B cell (primary cell): ENCODE measurements at places on chromosomes 16 and 17.

GRCh38 chr16:20515688-20516090 lies 60.5 kb downstream of the ACSM2B start:
- DNase-seq: no peak
- H3K27me3 ChIP-seq: peaks cover 6% of the 10 kb centered on the region
- H3K36me3 ChIP-seq: no peaks in the 10 kb centered on the region
- no peak overlapping the region for H3K4me3 ChIP-seq
- H3K4me1 ChIP-seq: no peaks in the 10 kb centered on the region

DNA sequence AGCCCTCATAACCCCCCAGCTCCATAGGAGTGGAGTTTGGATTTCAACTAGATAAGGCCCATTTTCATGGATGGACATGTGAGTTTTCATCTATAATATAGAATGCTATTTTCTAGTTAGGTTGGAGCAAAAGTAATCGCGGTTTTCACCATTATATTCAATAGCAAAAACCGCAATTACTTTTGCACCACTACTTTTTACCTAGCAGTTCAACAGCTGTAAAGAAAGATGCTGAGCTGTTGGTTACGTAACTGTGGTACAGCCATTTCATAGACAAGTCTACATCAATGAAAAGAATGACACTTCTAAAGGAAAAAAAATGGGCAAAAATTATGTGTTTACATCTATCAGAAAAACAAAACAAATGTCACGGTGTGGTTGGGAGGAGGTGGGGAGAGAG lies 507.7 kb downstream of the MAF start:
- DNase-seq: no peak
- peaks cover 6% of the 10 kb centered on the region for H3K27me3 ChIP-seq
- H3K27ac ChIP-seq: no peak overlapping the region
- H3K4me1 ChIP-seq: peaks cover 44% of the 10 kb centered on the region

- no peaks in the 10 kb centered on the region for H3K27me3 ChIP-seq
- no peak for DNase-seq
- H3K36me3 ChIP-seq: no peaks in the 10 kb centered on the region
- H3K4me1 ChIP-seq: peaks cover 11% of the 10 kb centered on the region
- H3K4me3 ChIP-seq: no peak overlapping the region
- no peak overlapping the region for H3K27ac ChIP-seq
Observed at GRCh38 chr17:8020776-8021564, 17.9 kb upstream of the ALOX15B start.

- no peaks in the 10 kb centered on the region for H3K4me1 ChIP-seq
- no peak overlapping the region for H3K4me3 ChIP-seq
- no peak overlapping the region for H3K27ac ChIP-seq
- no peaks in the 10 kb centered on the region for H3K36me3 ChIP-seq
Observed at GRCh38 chr16:26623442-26623841, 443.3 kb upstream of the C16orf82 start.

GRCh38 chr16:25192096-25192495 lies 24.7 kb upstream of the AQP8 start:
- H3K4me1 ChIP-seq: no peaks in the 10 kb centered on the region
- no peak overlapping the region for H3K27ac ChIP-seq
- no peak overlapping the region for H3K4me3 ChIP-seq
- no peaks in the 10 kb centered on the region for H3K36me3 ChIP-seq
- no peaks in the 10 kb centered on the region for H3K27me3 ChIP-seq

DNA sequence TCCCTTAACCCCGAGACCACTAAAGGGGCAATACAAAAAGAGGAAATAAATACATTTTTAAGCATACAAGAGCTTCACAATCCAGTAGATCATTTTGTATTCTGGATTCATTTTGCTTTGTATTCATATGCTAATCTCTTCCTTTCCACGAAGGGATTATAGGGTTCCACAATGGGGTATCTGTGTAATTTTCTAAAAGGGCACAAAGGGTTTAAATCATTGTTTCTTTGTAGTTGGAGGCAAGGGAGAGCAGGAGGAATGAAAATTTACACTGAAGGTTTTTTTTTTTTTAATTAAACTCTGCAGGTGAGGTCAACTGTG lies 592 bp upstream of the NUFIP2 start:
- peak overlapping the region; percentile 94 for H3K4me3 ChIP-seq
- H3K27me3 ChIP-seq: no peaks in the 10 kb centered on the region
- peak overlapping the region; percentile 94 for H3K27ac ChIP-seq
- H3K36me3 ChIP-seq: peaks cover 2% of the 10 kb centered on the region
- DNase-seq: no peak

GRCh38 chr16:48180868-48181480 lies 25.2 kb upstream of the ABCC12 start:
- no peaks in the 10 kb centered on the region for H3K27me3 ChIP-seq
- H3K27ac ChIP-seq: no peak overlapping the region
- H3K4me3 ChIP-seq: no peak overlapping the region
- DNase-seq: no peak
- H3K4me1 ChIP-seq: no peaks in the 10 kb centered on the region

DNA sequence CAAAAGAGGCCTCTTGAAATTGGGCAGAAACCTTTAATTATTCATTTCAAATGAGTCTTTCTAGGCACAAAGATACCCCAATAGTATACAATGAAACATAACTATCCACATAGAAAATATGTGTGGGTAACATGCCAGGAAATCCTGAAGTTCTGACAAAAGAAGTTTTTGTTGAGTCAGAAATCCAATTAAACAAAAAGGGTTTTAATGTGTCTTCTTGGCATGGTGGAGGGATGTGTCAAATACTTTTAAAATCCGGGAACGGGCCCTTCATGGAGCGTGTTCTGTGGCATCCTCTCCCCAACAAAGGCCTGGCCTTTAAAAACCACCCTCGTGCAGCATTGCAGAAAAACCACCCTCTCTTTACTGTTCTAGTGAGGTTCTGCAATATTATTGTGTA lies 14.2 kb downstream of the CDRT4 start:
- H3K4me1 ChIP-seq: no peaks in the 10 kb centered on the region
- no peak overlapping the region for H3K27ac ChIP-seq
- H3K27me3 ChIP-seq: no peaks in the 10 kb centered on the region
- H3K36me3 ChIP-seq: no peaks in the 10 kb centered on the region
- no peak for DNase-seq

DNA sequence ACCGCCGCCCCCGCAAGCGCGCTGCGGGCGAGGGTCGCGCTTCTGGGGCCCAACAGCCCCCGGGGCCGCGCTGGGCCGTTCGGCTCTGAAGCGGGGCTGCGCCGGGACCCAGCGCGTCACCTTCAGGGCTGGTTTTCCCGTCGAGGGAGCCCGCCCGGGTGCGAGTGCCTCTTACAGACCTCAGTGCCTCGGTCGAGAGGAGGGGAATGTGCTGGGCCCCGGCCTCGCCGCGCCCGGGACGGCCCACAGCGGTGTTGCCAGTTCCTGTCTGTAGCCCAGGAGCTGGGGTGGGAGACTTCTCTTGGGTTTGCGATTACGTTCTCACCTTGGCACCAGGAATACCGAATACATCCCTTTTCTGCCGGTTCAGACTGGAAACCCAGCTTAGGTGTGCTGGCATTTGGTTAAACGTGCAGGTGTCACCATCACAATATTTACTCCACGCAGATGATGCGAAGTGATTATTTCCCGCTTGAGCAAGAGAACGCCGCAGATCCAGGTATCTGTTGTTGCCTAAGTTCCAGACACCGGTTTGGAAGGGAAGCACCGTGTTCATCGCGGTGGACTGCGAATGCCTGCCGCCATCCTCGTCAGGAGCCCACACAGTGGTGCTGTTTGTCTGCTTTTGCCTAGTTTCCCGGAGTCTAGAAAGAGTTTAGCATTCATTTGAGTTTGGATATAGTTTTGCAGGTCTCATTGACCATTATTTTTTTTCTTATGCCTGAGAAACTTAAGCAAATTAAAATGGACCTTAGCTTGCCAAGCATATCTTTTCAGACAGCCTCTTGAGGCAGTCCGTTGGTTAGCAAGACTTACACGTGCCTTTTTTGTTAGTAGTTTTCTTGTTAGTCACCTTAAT lies 914 bp downstream of the MAP1LC3B start:
- H3K27me3 ChIP-seq: no peaks in the 10 kb centered on the region
- peaks cover 41% of the 10 kb centered on the region for H3K4me1 ChIP-seq
- H3K4me3 ChIP-seq: peak overlapping the region; percentile 68

DNA sequence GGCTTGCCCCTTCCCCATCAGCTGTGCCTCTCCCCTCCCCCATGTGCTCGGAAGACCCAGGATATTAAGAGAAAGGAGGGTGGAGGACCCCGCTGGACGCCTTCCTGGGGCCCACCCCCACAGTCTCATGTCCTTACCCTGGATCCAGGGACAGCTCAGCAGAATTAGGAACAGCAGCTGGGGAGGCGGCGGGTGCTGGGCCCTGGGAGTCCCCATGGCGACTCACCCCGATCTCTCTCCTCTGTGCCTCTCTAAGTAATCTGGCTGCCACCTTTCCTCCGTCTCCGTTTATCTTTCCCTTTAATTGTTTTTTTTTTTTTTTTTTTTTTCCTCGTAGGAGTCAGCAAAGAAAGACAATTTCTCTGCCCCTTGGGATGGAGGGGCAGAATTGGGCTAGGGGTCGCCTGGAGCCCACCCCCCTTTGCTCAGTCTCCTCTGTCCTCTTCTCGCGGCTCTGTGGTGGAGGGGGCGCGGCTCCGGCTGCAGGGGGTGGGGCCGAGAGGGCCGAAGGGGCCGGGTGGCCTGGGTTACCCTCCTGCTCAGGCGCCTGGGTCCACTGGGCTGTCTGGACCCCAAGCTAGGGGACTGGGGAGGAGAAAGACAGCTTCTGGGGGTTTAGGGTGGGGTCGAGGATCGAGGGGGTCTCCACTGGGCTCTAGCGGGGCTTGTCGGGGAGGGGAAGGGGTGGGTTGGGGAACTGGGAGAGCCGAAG lies 390 bp downstream of the SEZ6L2 start:
- H3K36me3 ChIP-seq: no peaks in the 10 kb centered on the region
- no peaks in the 10 kb centered on the region for H3K27me3 ChIP-seq
- H3K4me3 ChIP-seq: no peak overlapping the region
- H3K4me1 ChIP-seq: peaks cover 22% of the 10 kb centered on the region

DNA sequence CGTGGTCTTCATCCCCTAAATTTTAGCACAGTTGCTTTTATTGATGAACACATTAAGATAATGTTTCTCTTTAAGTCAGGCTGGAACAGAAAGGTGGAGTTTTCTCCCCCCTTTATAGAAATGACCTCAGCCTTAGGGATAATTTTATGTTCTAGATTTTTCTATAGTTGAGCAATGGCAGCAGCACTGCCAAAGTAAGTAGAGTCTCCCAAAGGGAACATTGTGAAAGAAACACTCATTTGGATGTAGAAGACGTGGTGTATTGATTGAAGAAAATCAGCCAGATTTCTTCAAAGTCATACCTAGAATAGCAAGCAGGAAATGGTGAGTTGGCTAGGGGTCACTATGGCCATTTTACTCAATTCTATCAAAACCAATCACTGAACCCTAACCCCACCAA lies 122.5 kb downstream of the DNAH9 start:
- H3K4me1 ChIP-seq: no peaks in the 10 kb centered on the region
- H3K27ac ChIP-seq: no peak overlapping the region
- no peak overlapping the region for H3K4me3 ChIP-seq
- H3K27me3 ChIP-seq: no peaks in the 10 kb centered on the region
- no peak for DNase-seq
- H3K36me3 ChIP-seq: no peaks in the 10 kb centered on the region

DNA sequence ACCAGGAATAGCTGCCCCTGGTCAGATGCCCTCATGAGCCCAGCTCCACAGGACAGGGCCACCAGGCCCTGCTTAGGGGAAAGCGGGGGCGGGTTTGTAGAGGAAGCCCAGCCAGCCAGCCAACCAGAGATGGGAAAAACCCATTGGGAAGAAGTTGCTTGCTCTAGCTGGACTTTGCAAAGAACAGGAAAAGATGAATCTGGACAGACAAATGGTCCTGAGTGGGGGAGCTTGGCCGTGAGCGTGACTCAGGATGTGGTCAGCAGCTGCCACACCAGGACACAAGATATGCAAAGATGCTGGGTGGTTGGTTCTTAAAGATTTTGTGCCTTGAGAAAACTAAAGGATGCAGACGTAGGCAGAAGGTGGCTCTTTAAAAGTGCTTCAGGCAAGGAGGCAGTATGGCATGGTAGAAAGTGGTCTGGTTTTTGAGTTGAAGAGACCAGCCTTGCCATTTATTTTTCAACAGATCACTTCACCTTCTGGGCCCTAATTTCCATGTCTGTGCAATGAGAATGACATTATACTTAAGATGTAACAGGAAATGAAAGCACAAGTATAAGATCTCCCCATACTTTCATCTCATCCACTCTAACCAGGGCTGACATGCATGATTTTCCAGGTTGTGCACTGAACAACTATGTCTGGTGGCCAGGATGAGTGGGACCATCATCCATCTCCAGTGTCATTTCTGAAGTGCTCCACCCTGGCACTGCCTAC lies 27.8 kb upstream of the HEATR6 start:
- H3K36me3 ChIP-seq: no peaks in the 10 kb centered on the region
- H3K27me3 ChIP-seq: no peaks in the 10 kb centered on the region
- peaks cover 18% of the 10 kb centered on the region for H3K4me1 ChIP-seq
- H3K4me3 ChIP-seq: no peak overlapping the region
- no peak overlapping the region for H3K27ac ChIP-seq

DNA sequence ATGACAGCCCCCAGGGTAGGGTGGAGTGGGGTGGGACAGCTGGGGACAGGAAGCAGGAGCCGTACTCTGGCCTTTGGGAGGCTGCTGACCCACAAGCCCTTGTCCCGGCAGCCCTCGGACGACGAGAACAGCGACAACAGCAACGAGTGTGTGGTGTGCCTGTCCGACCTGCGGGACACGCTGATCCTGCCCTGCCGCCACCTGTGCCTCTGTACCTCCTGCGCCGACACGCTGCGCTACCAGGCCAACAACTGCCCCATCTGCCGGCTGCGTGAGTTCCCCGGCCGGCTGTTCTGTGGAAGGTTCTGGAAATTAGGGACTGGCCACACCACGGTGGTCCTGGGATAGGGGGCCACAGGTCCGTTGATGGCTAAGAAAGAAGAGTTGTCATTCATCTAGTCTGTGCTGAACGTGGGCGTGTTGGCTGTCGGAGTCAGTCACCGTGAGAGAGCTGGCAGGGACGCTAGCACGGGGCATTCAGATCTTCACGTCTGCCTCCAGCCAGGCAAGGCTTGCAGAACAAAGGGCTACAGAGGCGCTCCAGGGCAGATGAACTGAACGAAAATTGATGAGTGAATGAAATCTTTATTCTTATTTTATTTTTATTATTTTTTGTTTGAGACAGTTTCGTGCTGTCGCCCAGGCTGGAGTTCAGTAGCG lies 19.8 kb upstream of the NUDT16L1 start:
- H3K36me3 ChIP-seq: peaks cover 1% of the 10 kb centered on the region
- no peak overlapping the region for H3K4me3 ChIP-seq
- no peaks in the 10 kb centered on the region for H3K4me1 ChIP-seq
- H3K27me3 ChIP-seq: no peaks in the 10 kb centered on the region
- H3K27ac ChIP-seq: no peak overlapping the region

- no peak overlapping the region for H3K4me3 ChIP-seq
- H3K27ac ChIP-seq: no peak overlapping the region
- DNase-seq: no peak
- peaks cover 94% of the 10 kb centered on the region for H3K4me1 ChIP-seq
- no peaks in the 10 kb centered on the region for H3K27me3 ChIP-seq
Observed at GRCh38 chr16:57540906-57541753, 1.3 kb upstream of the ADGRG5 start.

DNA sequence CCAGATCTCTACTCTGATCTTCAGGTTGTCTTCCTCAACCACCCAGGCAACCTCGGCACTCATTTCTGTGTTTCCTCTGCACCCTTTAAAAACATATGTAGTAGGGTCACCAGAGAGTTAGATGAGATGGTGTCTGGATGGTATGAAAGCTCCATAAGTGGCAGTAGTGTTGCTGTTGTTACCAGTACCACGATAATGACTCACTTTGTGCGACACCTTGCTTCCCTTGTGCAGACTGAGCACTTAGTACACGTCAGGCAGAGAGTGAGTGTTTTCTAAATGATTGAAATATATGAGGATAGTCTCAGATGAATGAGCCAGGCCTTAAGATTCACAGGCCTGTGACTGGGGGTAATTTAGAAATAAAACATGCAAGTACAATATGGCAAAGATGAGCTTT lies 188.7 kb downstream of the MAF start:
- H3K27me3 ChIP-seq: no peaks in the 10 kb centered on the region
- no peak overlapping the region for H3K4me3 ChIP-seq
- H3K4me1 ChIP-seq: no peaks in the 10 kb centered on the region
- no peak for DNase-seq
